ENCODE measurements at places on chromosomes 4 and X.

DNA sequence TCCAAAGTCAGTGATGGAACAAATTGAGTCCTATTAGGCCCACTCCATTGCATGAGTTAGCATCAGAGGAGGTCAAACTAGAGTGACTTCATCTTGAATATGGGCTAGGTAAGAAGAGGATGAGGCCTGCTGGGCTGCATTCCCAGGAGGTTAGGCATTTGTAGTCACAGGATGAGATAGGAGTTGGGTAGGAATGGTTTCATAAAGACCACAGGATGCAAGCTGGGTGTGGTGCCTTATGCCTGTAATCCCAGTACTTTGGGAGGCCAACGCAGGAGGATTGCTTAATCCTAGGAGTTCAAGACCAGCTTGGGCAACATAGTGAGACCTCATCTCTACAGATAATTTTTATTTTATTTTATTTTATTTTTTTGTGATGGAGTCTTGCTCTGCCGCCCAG lies 26.8 kb downstream of the PDGFRA start:
- DNase-seq = no peak

DNA sequence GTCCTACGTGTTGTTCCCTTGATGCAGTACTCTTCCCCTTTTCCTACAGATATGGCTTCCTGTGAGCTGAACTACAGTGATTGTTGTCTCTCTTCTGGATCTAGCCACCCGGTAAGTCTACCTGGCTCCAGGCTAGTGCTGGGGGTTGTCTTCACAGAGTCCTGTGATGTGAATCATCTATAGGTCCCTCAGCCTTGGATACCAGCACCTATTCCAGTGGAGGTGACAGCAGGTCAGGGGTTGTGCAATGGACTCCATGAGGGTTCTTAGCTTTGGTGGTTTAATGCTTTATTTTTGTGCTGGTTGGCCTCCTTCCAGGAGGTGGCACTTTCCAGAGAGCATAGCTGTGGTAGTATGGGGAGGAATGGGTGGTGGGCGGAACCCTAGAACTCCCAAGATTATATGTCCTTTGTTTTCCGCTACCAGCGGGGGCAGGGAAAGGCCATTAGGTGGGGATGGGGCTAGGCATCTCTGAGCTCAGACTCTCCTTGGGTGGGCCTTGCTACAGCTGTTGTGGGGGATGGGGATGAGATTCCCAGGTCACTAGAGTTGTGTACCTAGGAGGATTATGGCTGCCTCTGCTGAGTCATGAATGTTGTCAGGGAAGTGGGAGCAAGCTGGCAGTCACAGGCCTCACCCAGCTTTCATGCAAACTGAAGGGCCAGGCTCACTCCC lies 121.4 kb upstream of the ANKRD50 start:
- no peak for DNase-seq

GRCh38 chr4:142405695-142406498 lies 440.2 kb downstream of the INPP4B start:
- no peak for DNase-seq

- no peak for DNase-seq
Observed at GRCh38 chrX:88135735-88136134, 611.3 kb upstream of the CPXCR1 start.

- no peak for DNase-seq
Observed at GRCh38 chr4:76995776-76996175, 46.2 kb downstream of the SEPTIN11 start.

DNA sequence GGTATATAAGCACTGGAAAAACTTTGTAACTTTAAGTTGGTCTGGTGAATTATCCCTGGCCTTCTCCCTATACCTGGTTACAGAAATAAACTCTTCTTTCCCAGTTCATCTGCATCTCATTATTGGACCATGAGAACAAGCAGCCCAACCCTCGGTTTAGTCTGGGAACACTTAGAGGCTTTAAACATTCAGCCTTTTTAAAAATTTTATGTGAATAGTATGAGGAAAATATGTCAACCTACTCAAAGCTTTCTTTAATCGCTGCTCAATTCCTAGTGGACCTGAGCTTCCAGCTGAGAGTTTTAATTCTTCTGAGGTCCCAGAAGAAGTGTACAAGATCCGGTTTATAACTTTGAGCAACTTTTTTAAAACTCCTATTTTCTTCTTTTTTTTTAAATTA lies 358.6 kb upstream of the NOCT start:
- DNase-seq = no peak

- DNase-seq = no peak
Observed at GRCh38 chrX:23012636-23013035, 12.9 kb downstream of the DDX53 start.

GRCh38 chr4:169184236-169184635 lies 86.5 kb downstream of the SH3RF1 start:
- DNase-seq = no peak

- DNase-seq = peak; percentile 88
Observed at GRCh38 chr4:20251796-20252655, at the start of gene SLIT2. TSS of gene SLIT2 (plus strand) at chr4:20251905. CDS start at chr4:20253816, 1,911 bp downstream.

DNA sequence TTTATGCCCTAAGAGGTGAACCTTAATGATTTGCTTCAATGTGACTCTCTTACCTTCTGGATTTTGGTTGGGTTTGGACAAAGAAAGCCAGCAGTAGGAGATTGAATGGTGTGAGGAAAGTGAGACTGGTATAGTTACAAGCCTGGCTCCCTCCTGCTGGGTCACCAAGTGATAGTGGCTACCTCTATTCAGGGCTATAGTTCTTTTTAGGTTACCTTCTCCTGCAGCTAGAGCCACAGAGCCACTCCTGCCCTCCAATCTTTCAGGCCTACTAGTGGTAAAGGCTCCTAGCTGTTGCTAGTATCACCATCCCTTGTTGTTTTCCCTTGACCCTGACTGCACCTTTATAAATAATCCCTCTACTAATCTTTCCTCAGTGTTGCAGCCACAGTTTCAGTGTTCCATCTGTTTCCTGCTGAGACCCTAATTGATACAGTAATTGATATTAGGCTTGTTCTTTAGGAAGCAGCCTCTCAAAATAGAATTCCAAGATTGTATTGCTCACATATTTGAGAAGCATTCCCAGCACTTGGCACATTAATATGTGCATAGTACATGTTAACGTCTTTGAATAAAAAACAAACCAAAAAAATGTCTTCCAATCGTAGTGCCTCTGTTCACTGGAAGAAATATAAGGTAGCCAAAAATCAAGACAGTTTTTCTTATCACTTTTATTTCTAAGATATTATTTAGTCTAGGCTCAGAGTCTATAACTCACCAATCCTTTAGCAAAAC lies 82.3 kb downstream of the SRPX start:
- DNase-seq = no peak

DNA sequence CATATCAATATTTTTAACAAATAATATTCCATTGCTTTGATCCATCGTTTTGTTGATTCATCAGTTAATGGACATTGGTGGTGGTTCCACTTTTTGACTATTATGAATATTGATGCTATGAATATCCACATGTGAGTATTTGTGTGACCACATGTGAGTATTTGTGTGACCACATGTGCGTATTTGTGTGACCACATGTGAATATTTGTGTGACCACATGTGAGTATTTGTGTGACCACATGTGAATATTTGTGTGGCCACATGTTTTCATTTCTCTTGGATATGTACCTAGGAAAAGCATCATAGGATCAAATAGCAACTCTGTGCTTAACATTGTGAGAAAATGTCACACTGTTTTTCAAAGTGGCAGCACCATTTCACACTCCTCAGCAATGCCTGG lies 433.6 kb upstream of the FRG1 start:
- no peak for DNase-seq

DNA sequence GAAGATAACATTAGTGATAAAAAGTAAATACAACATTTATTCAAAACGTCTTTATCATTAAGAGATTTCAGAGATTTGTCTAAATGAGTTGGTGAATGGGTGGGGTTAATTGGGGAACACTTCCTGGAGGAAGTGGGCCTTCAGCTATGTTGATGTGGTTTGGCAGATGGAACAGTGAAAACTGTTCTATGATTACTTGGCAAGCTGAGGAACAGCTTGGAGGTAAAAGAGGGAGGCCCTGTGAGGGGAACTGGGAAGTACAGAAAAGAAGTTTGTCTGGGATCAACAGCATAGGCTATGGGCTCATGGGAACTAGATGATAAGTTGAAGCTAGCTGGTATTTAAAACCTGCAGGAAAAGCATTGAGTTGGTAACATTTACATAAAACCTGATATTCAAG lies 26.0 kb downstream of the OCRL start:
- no peak for DNase-seq

- DNase-seq = no peak
Observed at GRCh38 chrX:52563105-52563504, 46.2 kb upstream of the XAGE1B start.

DNA sequence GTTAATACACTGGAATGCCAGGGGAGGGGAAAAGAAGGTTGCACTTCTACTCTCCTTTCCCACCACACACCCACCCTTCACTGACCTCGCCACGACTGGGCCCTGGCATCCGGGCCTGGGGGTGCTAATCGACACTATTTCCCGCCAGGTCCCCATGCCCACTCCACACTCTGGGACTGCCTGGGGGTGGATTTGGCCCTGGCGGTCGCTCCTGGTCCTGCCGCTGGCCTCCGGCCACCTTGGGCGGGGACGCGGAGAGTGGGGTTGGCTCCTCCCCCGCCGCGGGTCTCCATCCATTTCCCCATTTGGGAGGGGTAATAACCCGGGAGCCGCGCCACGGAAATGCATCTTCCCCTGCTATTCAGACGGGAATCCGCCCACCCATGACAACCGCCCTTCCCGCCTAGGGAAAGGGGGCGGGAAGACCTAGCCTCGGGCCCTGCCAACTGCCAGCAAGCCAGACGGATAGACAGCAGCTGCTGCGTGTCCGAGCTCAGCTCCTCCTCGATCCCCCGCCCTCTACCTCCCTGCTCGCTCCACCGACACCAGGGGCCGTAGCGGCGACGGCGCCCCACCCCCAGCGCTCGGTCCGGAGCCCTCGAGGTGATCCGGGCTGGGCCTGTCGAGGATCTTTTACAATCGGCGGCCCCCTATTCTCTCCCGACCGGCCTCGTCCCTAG lies 78.1 kb downstream of the RLIM start:
- DNase-seq = peak; percentile 84

- DNase-seq = no peak
Observed at GRCh38 chr4:106717091-106717490, 319.0 kb downstream of the DKK2 start.

GRCh38 chr4:159390648-159391047 lies 287.8 kb downstream of the RAPGEF2 start:
- no peak for DNase-seq

DNA sequence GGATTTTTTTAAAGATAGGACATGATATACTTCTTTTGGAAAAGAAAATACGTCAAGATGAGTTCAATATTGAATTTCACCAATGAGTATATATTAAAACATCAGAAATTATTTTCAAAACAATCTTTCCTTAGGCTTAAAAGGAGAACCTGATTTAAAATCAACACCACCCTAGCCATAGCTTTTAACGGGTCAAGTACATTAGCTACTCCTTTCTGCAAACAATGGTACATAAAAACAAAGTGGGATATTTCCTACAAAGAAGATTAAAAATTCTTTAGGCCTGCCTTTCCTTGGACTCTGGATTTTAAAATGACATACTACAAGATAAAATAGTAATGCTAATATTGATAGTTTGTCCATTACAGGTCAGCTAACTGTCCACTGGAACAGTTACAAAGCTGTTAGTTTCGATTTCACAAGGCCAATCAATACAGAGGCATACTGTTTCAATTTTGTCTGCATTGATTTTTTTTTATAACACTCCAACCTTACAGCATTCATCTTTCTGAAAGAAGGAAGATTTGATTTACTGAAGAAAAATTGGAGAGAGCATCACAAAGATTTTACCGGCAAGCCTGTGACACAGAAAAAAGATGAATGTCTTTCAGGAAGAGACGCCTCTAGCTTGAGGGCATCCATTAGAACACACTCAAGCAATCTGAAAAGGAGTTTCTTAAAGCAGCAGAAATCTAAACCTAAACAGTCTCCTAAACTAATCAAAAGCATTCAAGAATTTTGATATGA lies 97.2 kb downstream of the MAB21L2 start:
- no peak for DNase-seq

- no peak for DNase-seq
Observed at GRCh38 chr4:69750346-69750745, 10.1 kb downstream of the SULT1B1 start.

All from suprapubic skin (tissue), 4 donors.